ENCODE measurements at places on chromosomes 3 and 15.

DNA sequence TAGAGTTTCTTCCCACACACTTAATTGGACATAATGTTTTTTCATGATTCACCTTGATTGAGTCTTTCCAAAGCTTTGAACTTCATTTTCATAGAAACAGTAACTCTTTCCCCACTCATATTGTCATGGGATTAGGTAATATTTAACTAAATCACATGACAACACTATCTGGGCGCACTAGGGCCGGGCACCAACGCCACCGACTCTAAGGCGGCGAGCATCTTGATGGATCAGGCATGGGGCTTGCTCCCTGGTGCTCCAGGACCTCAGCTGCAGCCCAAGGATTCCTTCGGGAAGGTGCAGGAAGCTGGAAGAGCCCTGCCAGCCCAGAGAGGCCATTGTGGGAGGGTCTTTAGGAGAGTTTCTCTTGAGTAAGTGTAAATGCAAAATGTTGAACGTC is 193.1 kb upstream of the UBE3A start:
- DNase-seq, result no peak

DNA sequence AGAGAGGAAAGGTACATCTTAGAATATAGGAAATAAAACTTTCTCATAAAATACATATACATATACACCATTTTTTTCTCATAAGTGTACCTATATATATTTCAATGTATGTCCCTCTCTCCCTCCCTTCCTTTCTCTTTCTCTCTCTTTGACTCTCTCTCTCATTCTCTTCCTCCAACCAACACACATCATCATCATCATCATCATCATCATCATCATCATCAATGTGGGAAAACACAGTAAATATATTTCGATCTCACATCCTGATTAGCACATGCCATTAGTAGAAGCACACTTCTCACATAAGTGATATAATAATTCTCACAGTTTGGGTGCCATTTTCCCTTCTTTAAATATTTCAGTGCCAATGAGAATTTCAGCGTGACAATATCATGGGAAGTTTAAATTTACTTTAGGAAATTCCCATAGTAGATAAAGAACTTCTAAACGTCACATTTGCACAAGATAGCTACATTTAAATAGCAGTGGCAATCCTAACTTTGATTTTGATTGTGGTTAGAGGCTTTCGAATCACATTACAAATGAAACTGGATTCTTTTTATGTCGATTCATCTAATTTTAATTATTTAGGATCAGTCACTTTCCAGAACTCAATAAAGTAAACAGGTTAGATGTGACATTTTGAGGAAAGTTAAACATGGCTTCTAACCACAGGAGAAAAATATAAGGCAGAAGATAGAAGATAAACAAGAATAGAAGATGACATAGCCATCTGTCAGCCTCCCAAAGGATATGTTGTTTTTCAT is 33.0 kb upstream of the ACTC1 start:
- no peak for DNase-seq

DNA sequence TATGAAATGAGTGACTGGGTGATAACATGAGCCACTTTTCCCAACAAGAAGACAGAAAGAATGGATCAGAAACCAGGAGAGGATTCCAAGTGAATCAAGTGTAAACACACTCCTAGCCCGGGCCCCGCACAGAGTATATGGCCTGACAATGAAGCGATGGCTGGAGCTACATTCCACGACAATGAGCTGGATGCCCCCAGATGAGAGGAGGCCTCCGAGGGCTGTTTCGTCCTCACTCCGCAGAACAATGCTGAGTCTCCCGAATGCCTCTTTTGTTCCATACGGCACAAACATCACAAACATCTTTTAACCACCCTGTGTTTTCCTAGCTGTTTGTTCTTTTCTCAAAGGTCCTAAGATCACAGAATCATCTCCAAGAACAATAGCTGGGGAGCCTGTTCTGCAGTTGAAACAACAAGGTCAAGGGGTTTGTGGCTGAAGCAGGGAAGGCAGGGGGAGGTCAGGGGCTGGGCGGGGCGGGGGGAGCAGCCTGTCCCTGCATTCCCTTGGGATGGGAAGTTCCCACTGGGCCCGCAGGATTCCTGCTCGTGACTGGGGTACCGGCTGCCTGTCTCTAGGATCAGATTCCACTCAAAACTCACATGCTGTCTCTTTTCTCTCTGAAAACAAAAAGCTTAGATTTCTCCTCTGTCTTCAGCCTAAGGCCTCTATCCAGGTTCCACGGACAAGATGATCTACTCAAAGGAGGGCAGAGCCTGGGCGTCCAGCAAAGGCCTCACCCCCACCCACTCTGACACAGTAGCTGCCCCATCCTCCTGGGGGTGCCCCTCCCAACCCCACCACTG is 151.3 kb downstream of the XXYLT1 start:
- DNase-seq, result peak; percentile 85

GRCh38 chr15:49815526-49815925 is 194.7 kb downstream of the DTWD1 start:
- no peak for DNase-seq

- DNase-seq, result no peak
These were observed 1050.3 kb downstream of the OTOL1 start for GRCh38 chr3:162546910-162547309.

DNA sequence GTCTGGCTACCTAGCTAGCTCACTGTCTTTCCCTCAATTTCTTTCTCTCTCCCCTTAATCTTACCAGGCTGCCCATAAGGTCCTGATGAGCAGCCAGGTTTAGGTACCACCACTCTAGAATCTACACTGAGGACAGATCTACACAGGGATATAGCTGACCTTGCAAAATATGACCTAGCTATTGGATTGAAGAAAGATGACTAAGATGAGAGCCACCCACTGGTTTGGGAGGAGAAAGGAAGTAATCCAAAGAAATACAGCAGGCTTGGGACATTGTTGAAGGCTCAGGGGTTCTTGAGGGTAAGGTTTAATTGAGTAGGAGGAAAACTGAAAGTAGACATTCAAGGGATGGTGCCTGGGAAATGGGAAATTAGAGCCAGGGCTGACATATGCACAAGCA is 142.0 kb upstream of the TMC3 start:
- peak; percentile 11 for DNase-seq

All from choroid plexus epithelial cell (primary cell).